ENCODE measurements at places on chromosomes 16 and 17.
A peak's percentile ranks its signal among the peaks of the same experiment; 100 is the strongest.

GRCh38 chr17:82655038-82655479 lies 6.8 kb upstream of the WDR45B start:
- no peak for DNase-seq

DNA sequence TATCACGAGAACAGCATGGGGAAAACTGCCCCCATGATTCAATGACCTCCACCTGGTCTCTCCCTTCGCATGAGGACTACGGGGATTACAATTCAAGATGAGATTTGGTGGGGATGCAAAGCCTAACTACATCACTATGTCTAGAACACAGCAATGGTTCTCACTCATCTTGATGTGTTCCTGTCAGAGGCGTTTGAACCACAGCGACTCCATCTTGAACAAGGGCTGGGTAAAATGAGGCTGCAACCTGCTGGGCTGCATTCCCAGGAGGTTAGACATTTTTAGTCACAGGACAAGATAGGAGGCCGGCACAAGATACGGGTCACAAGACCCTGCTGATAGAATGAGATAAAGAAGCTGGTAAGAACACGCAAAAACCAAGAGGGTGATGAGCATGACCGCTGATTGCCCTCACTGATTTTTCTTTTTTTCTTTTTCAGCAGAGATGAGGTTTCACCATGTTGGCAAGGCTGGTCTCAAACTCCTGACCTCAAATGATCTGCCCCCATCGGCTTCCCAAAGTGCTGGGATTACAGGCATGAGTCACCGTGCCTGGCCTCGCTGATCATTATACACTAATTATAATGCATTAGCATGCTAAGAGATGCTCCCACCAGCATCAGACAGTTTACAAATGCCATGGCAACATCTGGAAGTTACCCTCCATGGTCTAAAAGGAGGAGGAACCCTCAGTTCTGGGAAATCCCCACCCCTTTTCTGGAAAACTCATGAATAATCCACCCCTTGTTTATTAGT lies 3.0 kb upstream of the PPY start:
- DNase-seq, result no peak

DNA sequence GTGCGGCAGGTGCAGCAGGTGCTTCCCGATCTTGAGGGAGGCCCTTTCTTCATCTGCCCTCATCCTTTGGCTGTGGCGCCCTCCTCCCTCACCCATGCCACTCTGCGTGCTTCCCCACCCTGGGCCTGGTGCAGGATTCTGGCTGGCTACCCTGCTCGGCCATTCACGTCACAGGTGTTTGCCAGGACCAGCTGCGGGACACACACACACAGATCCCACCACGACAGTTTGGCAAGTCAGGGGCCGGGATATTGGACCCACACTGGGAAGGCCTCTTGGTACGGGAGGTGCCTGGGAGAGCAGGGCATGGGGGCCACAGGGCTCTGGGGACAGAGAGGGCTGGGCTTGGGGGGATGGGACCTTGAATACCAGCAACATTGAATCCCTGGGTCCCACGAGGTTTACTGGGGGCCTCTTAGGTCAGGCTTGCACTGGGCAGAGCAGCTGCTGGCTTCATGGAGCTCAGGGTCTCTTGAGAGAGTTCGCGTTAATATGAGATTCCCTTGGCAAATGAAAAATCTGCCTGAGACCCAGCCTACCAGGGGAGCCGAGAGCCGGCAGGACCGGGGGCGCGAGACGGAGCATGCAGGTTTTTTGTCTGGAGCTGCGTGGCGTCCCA lies 15.1 kb downstream of the ADCY7 start:
- DNase-seq, result no peak

DNA sequence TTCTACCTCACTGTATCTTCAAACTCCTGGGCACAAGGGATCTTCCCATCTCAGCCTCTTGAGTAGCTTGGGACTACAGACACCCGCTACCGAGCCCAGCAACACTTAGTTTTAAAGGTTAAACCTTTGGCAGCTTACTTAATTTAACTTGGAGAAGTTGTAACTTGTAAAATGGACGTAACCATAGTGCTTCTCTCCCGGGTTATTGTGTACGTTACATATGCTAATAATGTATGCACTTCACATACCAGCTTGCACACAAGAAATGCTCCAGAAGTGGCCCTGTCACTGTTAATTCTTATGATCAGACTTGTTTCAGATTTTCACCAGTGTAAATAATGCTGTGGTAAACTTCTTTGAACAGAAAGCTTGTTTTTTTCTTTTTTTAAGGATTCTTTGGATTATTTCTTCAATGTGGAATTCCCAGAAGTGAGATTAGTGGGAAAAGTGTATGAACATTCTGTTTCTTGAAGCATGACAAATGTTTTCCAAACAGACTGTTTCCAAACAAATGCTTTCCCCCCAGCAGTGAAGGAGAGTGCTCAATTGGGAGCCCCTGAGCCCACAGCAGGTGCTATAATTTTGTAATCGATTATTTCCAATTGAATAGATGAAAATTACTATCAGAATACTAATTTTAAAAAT lies 61.5 kb downstream of the EPN2 start:
- no peak for DNase-seq

- DNase-seq, result no peak
Observed at GRCh38 chr16:84982434-84982833, 28.9 kb downstream of the ZDHHC7 start.

DNA sequence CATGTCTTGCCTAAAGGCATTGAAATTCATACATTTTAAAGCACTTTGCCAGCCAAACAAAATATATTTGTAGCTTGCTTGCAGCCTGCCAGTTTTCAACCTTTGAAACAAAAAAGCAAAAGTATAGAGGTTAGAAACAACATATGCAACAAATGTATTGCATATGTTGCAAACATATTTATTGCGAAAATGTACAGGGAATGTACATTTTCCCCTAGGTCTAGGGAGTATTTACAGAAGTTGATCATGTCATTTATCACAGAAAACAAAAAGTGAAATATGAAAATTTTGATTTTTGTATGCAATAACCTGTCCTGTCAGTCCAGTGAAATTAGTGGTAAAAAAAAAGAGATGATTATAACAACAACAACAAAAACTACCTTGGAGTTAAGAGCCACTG lies 171.5 kb downstream of the SPECC1 start:
- no peak for DNase-seq

DNA sequence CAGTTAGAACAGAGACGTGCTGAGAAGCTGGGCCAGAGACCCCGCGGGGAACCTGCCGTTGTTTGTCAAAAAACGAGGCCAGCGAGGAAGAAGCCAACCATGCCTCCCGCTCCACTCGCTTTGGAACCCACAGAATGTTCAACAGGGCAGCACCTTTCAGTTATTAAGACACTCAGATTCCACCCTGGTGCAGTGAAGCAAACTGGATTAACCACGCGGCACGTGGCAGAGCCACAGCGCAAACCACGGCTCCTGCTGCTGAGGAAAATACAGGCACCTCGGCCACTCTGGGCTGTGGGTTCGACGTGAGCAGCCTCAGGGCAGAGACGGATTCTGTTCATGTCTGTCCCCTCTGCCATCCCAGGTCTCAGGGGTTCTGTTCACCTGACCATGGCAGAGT lies 24.4 kb downstream of the ALOX15 start:
- DNase-seq, result no peak

- no peak for DNase-seq
Observed at GRCh38 chr17:77611791-77612502, 346.6 kb upstream of the TNRC6C start.

DNA sequence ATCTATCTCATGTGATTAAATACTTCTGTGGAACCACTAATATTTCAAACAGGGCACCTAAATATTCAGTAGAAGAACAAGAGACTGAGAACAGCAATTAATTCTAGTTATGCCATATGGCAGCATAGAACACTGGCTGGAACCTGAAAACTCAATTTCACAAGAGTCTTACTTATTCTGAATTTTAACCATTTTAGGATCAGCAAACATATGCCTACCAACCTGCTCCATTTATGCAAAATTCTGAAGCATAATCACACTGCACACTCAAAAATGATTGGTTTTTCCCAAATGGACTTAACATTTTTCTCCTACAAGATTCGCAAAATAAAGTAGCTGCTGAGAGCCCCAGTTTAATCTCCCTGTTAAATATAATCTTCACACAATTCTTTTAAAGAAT lies 43.2 kb downstream of the SKAP1 start:
- DNase-seq, result no peak

DNA sequence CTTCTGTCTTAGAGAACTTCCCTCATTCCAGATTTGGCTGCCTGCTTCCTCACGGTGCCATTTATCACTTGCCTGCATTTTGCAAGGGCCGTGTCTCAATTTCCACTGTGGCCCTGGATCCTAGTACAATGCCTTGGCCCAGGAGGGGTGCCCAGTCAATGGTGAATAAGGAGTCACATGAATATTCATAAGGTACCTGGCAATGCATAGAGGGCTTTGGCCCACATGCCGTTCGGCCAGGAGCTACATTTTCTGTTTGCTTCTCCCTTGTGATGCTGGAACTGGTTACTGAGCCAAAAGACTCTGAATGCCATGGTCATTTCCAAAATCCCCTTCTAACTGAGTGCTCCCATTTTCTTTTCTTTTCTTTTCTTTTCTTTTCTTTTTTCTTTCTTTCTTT lies 4.8 kb upstream of the PIRT start:
- DNase-seq, result peak; percentile 17

GRCh38 chr16:53840456-53840855 lies 136.5 kb downstream of the FTO start:
- no peak for DNase-seq

GRCh38 chr17:61454381-61455323 lies 2.4 kb downstream of the TBX4 start:
- no peak for DNase-seq

DNA sequence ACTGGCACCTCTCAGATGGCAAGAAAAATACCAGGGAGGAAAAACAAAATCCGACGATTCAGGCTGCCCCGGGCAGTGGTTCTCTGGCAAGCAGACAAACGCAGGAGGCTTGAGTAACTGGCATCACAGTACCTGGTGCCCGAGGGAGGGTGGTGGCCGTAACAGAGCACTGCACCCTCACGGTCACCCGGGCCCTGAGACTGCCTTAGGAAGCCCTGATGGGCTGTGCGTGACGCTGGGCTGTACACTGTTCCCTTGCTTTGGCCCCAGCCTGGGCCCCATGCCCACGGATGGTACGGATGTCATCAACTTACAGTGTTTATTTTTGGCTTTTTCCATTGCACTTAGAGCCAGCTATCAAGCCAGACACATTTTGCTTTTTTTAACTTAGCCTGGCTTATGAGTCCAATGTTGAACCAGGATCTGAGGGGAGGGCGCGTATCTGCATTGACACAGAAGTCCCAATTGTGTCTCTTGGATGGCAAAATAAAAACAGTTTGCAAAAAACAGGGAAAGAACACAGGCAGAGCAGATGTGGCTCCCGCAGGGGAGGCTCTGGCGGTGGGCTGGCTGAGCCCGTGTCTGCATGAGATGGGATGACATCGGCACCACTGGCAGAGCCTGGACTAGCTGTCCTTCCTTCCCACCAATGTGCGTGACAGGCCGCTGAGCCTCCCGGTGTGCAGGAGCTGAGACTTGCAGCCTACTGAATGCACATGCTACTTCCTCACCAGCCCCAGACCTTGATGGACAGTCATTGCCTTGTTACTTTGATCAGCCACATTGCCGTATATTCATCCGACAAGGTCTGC lies 287.7 kb downstream of the FOXL1 start:
- no peak for DNase-seq

DNA sequence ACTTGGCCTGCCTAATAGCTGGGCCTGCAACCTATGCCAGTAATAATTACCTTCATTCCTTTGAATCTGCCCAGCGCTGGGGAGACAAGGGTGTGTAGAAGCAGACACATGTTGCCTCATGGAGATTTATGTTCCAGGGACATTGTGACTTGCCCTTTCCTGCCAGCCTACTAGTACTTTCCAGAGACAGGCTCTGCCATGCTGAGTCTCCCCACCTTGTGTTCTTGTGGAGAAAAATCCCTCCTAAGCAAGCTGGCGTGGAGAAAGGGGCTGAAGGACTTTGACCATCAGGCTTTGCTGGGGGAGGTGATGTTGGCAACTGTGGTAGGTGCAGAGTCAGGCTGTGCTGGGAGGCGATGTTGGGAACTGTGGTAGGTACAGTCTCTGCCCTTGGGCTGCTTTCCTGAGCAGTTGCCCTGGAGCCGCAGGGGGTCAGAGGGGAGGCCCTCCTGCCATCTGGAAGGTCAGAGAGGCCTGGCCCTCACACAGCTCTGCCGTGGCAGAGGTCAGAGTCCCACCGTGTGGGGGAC lies 4.0 kb downstream of the KSR1 start:
- DNase-seq, result no peak

DNA sequence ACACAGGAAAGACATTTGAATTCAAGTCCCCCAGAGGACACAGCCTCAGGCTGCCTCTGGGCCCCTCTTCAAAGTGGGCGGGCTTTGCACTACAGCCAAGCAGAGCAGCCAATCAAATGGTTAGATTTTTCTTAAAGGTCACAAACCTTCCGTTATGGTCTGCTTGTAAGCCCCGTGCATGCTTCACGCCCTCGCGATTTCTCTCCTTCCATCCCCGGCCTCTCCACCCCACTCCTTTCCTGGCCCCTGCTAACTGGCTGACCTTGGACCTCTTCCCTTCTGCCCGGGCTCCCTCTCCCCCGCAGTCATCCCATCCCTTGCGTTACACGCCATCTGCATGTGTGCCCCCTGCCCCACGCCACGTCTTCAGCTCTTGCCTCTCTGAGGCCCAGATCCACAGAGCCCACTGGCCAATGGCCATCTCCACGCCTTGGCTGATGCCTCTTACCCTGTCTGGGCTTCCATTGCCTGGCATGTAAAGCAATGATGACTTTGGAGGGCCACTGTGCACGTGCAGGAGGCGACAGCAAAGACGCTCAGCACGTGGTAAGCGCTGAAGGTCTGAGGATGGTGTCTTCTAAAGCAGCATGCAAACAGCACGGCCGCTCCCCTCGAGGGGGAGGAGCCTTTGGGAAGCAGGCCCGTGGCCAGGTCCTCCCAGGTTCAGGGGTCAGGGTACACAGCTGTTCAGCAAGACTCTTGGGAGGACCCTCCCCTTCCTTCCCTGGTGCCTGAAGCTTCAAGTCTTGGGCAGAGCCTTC lies 86.8 kb downstream of the ZDHHC7 start:
- DNase-seq, result no peak

DNA sequence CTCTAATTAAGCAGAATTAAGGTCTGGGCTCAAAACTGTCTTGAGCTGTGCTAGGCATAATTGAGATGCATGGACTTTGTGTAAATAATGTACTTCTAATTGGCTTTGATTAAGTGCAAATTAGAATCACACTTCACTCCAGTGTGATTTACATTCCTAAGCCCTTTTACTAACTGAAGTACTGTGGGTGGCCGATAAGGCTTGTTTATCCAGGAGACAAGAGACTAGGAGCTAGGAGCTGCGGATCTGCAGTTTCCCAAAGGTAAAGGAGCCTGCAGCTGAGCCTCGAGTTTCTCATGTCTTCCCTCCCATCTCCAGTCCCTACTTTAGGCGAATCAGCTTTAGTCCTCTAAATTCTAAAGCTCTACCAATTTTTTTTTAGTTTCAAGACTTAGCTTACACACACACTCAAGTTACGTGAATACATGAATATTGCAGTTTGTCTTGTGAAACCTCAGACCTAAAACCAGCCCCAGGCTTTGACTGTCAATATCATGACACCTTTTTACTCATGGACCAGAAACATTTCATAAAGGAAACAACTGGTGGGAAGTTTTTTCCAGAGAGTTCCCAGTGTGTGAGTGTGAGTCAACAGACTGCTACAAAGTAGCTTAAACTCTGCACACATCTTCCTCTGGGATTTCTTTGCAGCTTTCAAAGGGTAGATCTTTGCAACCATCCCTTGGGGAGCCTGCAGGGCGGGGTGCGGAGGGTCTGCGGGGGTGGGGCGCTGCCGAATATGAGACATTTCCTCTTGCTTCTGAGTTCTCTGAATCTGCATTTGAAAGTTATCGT lies 113.9 kb upstream of the TBX2 start:
- DNase-seq, result no peak

Data from nucleus accumbens (tissue), 56 donors.